Renal cortical epithelial cell (primary cell): ENCODE measurements at places on chromosomes 5 and 9.

GRCh38 chr5:56501781-56502557 is 268.8 kb upstream of the ANKRD55 start:
- no peak for DNase-seq

DNA sequence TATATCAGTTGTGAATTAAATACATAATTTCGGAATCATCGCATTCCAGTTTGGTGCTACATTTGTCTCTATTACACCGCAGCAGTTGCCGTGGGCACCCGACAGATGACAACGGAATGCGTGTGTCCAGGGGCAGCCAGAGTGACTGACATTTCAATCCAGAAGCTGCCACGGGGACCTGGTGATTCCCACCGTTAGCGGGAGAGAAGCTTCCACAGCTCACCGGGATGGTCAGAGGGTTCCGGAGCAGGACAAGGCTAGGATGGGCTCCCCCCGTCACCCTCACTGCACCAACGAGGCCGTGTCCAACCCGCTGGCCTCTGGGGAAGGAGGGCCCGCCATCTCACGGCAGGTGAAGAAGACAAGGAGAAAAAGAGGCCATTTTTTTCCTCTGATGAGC is 86.8 kb downstream of the GTF3C4 start:
- no peak for DNase-seq

GRCh38 chr5:57843059-57843367 is 360.4 kb upstream of the ACTBL2 start:
- DNase-seq: no peak

DNA sequence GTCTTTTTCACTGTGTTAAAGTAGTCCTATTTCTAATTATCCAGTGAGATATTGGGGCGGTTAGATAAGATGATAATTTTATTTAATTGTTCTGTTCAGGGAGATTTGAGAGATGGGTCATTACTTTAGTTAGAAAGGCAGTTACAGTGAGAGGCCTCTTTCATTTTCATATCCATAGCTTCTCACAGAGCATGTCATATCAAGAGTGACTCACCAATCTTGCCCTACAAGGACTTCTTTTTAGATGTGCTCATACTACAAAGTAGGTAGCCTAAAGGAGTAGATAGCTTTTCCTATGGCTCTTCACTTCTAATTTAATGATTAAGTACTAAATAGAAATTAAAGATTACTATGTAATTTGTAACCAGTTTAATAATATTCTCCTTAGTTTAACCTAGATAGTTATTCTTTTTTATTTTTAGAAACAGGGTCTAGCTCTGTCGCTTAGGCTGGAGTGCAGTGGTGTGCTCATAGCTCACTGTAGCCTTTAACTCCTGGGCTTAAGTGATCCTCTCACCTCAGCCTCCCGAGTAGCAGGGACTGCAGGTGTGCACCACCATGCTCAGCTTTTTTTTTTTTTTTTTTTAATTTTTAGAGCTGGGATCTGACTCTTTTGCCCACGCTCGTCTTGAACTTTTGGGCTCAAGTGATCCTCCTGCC is 71.0 kb downstream of the FER start:
- peak; percentile 27 for DNase-seq

GRCh38 chr5:40914835-40915234 is 5.5 kb downstream of the C7 start:
- DNase-seq: peak; percentile 46

GRCh38 chr5:98104454-98105188 is 668.8 kb upstream of the RGMB start:
- no peak for DNase-seq

- no peak for DNase-seq
Observed at GRCh38 chr5:157574456-157575380, 857 bp downstream of the ADAM19 start.

- no peak for DNase-seq
Observed at GRCh38 chr9:1421436-1421835, 371.3 kb downstream of the DMRT2 start.

- peak; percentile 60 for DNase-seq
Observed at GRCh38 chr9:103397868-103398600, 402.9 kb downstream of the CYLC2 start.

DNA sequence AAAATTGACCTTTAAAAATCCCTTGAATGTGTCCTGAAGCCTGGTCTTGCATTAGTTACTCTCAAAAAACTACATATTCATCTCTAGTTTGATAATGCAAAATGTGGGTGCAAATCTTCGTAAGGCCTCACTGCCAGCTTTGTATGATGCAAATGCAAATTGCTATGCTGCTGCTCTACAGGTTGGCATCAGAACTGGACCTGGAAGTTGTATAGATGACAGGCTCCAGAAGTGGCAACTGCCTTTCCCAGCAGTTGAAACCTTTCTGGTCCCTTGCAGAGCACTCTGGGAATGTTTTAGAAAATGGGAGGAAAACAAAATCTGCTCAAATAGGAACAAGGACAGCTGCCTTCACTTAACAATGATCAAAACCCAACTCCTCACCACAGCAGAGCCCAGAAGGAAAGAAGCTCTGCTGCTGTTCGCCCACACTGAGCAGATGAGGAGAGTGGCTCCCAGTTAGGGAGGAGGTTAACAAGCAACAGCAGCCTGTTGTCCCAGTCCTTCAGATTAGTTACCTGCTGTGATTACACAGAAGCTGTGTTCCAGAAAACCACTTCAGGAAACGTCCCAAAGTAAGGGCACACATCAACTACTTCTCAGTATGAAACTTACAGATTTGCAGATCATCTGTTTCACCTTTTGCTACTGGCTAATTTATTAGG is 93.5 kb downstream of the PLPP1 start:
- DNase-seq: no peak

GRCh38 chr9:127489471-127490115 is 38.3 kb downstream of the LRSAM1 start:
- DNase-seq: no peak

GRCh38 chr5:176796970-176797369 is 13.4 kb upstream of the UNC5A start:
- no peak for DNase-seq

DNA sequence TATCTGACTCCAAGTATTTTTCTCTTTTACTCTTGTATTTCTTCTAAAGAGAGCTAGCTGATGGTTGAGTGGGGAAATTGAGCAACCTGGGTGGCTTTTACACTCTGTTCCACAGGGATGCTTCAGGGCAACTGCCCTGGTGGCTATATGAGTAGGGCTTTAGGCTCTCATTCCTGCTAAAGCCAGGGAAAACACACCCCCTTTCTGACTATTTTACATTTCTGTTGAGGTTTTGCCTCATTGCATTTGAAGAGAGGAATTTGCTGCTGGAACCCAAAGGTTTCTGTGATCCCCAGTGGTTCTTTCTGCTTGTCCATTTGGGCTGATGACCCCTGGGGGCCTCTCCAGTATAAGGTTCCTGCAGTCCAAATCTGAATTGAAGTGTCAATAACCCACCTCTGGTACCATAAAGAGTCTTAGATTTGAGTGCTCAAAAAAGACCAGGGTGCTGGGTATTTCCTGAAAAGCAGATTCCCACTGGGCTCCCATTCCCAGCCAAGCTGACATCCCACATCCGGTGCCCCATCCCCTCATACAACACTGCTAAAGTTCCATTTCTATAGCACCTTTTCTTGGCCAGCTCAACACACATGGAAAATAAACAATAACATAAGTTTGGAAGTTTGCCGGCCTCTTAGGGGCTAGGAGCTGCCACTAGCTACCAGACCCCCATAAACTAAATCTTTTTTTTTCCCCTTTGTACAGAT is 59.5 kb downstream of the PAPPA start:
- DNase-seq: peak; percentile 49
